Fibroblast of lung (primary cell): ENCODE measurements at places on chromosomes 7 and 10. TPM values are rescaled to one million over a fixed set of nuclear protein-coding genes. Genes with fewer than 3 reads are reported as not detected.

HOXA2 gene
- 1.0 and 1.3 TPM in 2 replicates for total RNA-seq

TAS2R3 gene
- 1.3 and 2.8 TPM in 2 replicates for total RNA-seq

TRIM8 gene
- 80.9 and 143 TPM in 2 replicates for total RNA-seq

TCTN3 gene
- total RNA-seq = 30.3 and 42.8 TPM in 2 replicates

RPEL1 gene
- 0.17 and 0.26 TPM in 2 replicates for total RNA-seq
